ENCODE measurements at places on chromosomes 11 and 22. TPM values are rescaled to one million over a fixed set of nuclear protein-coding genes. Genes with fewer than 3 reads are reported as not detected.

The TMPRSS13 gene
- total RNA-seq = not detected

The CLDN5 gene
- total RNA-seq = 0.18 TPM

The MPZL3 gene
- 1.0 TPM for total RNA-seq

DNA sequence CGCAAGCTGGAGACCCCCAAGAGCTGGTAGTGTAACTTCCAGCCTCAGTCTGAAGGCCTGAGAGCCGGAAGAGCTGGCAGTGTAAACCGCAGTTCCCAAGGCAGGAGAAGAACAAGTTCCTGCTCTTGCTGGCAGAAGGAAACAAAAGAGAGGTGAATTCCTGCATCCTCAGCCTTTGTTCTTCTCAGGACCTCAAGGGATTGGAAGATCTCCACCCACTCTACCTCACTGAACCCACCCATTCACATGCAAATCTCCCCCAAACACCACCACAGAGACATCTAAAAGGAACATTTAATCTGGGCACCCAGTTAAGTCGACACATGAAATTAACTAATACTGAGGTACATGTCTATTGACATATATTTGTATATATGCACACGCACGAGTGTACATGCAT is 1310.3 kb downstream of the TBC1D22A start:
- no peaks in the 10 kb centered on the region for H3K27me3 ChIP-seq
- DNase-seq = no peak
- no peaks in the 10 kb centered on the region for H3K4me1 ChIP-seq
- no peak overlapping the region for H3K4me3 ChIP-seq
- no peak overlapping the region for H3K27ac ChIP-seq
- no peaks in the 10 kb centered on the region for H3K36me3 ChIP-seq

DNA sequence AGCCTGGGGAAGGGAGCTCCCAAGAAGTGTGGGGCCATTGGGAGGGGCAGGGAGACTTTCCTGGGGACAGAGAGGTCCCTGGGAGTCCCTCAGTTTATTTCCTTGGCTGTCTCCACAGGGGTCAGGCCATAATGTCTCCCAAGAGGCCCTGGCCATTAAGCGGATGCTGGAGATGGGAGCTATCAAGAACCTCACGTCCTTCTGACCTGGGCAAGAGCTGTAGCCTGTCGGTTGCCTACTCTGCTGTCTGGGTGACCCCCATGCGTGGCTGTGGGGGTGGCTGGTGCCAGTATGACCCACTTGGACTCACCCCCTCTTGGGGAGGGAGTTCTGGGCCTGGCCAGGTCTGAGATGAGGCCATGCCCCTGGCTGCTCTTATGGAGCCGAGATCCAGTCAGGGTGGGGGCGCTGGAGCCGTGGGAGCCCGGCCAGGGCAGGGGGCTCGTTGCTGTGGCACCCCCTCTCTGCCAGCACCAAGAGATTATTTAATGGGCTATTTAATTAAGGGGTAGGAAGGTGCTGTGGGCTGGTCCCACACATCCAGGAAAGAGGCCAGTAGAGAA is 58.4 kb downstream of the ST3GAL4 start:
- no peaks in the 10 kb centered on the region for H3K27me3 ChIP-seq
- no peak overlapping the region for H3K4me3 ChIP-seq
- no peaks in the 10 kb centered on the region for H3K4me1 ChIP-seq
- peaks cover 3% of the 10 kb centered on the region for H3K36me3 ChIP-seq
- DNase-seq = no peak
- no peak overlapping the region for H3K27ac ChIP-seq

Data from Panc1 (cell line).